ENCODE measurements at places on chromosomes 7 and 10.
A peak's percentile ranks its signal among the peaks of the same experiment; 100 is the strongest.

DNA sequence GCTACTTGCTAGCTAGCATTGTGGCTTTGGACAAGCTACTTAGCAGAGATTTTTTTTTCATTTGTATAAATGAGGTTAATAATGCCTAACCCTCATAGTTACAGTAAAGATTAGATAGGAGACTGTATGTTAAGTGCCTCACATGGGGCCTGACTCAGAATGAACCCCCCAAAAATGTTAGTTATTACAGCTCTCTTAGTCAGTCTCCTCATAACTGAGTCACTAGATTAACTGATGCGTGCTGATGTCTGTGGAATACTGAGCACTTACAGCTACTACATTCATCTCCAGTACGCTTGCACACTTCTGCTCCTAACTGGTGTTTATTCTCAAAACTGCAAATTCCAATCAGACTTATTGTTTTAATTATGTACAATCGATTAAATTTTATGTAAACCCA is 315.3 kb downstream of the SNX13 start:
- DNase-seq = no peak

DNA sequence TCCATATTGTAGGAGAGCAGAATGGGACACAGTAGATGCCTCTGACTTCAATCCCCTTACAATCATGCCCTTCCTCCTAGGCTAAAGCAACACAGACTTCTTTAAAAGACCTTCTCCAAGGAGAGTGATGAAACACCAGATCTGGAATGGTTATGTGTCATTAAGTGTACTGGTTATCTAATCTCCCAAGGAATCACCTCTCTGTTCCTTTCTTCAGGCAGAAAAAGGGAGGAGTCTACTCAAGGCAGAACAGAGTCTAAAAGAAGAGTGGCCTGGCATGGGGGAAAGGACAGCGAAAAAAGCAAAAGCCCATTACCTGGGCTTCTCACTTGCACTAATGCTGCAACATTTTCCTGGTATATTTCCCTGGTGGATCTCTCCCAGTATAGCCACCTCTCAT is 2.9 kb downstream of the ELMO1 start:
- DNase-seq = no peak

DNA sequence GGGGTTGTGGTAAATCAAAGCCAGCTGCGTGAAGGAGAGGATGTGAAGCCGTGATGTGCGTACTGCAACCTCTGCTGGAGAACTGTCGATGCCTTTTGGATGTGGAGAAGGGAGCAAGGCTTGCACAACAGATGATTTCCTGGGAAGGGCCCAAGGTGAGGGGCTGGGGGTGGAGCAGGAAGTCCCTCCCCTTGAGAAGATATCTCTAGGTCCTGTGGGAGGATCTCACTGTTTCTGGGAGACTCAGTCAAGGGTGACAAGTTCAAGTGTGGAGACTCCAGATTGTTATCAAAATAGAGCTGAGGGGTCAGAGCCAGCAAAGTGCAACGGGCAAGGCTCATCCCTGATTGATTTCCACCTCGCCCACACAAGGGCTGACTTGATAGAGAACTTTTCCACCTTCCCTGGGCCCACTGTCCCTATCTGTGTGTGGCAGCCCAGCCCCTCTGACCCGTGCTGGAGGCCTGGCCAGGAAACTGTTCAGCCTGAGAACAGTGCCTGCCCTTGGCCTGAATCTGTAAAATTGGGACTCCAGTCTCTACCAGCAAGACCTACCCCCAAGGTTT is 55.0 kb downstream of the COL13A1 start:
- no peak for DNase-seq

DNA sequence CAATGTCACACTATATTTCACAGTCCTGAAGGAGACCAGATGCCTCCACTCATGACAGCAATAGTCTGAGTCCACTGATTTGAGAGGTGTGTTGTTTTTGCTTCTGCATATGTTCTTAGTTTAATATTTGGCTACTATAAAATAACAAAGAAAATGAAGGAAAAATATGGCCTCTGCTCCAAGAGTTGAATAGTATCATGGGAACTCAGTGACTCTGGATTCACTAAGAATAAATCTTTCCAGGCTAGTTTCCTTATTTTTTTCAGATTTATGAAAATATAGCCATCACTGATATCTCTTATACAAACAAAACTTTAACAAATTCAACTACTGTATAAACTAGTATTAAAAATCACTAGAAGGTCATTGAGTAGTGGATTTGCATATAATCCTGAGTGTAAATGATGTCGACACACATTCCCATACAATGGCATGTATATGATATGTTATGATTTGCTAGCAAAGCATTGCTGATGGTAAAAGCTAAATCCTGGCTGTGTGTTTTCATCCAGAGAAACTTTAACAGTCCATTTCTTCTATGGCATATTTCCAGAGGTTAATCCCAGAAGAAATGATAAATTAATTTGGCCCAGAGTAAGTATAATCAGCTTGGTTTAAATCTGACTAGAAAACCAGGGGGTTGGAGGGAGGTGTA is 66.0 kb upstream of the VIPR2 start:
- DNase-seq = no peak

DNA sequence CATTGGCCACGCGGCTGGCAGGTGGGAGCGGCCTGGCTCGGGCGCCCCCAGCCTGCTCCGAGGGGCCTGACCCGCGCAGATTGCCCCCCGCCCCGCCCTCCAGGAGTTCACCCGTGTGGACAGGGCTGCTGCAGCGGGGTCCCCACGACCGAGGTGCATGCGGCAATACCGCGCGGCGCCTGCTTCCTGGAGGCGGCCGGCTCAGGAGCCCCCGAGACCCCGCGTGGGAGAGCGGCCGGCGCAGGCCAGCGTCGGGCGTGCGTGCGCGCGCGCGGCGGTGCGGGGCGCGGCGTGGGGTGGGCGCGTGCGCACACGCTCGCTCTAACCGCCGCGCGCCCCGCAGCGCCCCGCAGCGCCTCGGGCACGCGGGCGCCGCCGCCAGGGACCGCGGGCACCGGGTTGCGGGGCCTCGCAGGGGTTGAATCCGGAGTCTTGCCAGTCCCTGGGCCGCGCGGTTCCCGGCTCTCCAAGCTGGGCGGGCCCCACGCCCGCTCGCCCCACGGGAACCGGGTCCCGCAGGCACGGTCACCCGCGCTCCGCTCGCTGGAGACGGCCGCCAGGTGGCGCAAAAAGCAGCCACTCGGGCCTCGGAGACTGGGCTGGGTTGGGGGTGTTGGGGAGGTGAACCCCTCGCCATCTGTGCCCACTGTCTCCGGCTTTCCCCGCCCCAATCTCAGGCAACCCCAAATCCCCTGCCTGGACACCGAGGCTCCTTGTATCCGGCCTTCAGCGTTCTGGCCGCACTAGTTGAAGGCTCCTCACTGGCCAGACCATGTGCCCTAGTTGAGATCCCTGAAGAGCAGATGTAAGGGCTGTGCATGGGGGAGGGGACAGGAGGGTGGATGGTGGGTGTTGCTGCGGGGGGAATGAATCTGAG is 1.3 kb upstream of the ACHE start:
- peak; percentile 61 for DNase-seq

GRCh38 chr7:44590910-44591309 is 8.9 kb upstream of the TMED4 start:
- DNase-seq = no peak

- no peak for DNase-seq
Observed at GRCh38 chr7:87424075-87424474, 51.4 kb downstream of the ABCB4 start.

DNA sequence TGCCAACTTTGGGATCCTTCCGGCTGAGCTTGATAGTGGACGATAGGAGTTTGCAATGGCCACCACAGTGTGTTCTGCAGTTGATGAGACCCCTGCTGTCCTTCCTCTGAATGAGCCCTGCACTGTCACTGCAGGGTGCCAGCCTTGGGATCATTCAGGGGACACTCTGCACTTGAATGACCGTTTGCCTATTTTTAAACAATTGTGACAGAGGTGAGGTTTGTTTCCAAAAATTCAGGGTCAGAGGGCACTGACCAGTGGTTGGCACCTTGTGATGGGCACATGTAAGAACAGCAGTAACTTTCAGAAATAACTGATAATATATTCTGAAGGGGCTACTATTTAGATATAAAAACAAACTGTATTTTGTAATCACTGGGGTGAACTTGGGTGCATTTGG is 48.5 kb upstream of the ADARB2 start:
- DNase-seq = no peak

- DNase-seq = no peak
Observed at GRCh38 chr7:44267719-44268421, 57.5 kb downstream of the CAMK2B start.

GRCh38 chr10:125482108-125482507 is 200.9 kb downstream of the TEX36 start:
- no peak for DNase-seq

All from activated CD4-positive, alpha-beta T cell treated with anti-CD3 and anti-CD28 coated beads, Interleukin-2, amount 50 U/mL, for 48 hours (primary cell).